ENCODE measurements at places on chromosomes 1 and 21.

DNA sequence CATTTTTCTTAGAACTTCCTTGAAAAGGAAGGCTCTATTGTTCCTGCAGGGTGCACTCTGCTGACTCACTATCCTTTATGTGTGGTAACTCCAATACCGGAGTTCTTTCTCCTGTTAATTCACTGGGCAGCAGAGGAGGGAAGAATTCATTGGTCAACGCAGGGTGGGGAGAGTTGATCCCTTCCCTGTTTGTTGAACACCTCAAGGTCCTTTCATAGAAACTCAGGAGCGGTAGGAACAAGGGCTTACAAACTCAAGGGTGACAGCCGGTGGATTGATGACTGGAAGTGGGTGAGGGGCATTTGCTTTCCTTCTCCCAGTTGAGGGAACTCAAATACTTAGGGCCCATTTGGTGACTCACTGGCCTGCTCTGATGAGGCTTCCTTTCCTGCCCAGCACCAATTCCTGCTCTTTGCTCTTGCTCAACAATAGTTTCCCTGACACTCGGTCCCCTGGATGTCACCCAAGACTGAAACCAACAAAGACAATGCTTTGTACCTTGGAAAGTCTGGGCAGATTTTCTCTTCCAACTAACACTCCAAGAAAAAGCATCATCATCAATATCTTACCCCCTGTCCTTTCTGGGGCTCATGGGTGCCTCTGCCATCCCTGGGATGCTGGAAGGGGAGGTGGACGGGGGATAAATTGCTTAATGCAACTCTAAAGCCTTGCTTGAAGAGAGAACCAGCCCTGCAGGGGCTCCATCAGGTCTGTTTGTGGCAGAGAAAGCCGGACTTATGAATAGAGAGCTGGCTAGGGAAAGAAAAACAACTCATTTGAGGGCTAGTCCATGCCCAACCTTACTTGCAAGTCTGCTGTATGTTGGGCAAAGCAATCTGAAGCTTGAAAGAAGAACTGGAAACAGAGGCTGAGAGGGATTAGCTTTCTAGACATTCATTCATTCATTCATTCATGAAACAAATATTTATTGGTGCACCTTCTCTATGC is 9.3 kb downstream of the SLC26A9 start:
- no peak for DNase-seq

- DNase-seq, result no peak
Measured at GRCh38 chr1:50930965-50931737, 28.9 kb downstream of the FAF1 start.

DNA sequence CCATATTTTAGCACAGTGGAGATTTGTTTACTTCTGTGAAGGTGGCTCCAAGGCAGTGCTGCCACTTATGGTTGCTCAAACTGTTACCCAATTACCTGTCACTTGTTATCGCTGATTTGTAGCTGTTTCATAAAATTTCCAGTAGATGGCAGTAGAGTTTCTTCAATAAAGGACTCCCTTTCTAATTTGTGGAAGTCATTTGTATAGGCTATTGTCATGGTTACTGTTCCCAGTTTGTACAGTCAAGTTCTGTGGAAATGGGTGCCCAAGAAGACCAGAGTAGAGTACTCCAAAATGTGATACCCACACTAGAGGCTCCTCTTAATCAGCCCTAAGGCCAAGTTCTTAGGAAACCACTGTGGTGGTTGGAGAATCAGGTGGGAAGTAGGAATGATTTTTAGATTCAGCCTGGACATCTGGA is 186.1 kb downstream of the CLEC20A start:
- DNase-seq, result peak; percentile 60

DNA sequence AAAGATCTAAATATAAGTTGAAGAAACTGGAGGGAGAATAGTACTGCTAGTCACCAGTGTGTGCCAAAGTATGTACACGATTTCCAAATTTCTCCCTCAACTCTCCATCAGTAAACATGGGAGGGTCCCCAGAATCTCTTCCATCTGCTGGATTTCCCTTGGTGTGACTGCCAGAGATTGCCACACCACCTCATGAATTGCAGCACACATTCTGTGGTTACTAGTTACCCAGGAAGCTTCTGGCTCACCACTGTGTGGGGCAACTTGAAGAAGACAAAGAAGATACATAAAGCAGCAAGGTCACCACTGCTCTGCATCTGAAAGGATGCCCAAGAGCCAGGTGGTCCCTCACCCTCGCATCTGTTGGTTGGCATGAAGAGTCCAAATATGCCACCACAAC is 191.7 kb upstream of the ESRRG start:
- no peak for DNase-seq

DNA sequence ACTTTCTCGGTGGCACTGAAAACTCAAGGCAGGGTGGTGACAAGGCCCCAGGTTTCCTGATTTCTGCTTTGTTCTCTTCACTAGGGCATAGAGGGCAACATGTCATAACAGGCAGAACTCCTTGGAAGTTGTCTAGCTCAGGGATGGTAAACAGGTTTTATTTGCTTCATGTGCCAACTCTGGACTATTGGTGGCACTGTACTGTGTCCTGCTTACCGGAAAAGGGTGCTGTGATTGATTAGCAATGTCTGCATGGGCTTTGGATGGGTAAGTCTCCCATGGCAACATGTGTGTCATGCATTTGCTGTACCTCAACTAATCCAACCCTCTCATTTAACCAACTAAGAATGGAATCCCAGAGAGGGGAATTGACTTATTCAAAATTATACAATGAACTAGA is 70.7 kb upstream of the USP24 start:
- no peak for DNase-seq

DNA sequence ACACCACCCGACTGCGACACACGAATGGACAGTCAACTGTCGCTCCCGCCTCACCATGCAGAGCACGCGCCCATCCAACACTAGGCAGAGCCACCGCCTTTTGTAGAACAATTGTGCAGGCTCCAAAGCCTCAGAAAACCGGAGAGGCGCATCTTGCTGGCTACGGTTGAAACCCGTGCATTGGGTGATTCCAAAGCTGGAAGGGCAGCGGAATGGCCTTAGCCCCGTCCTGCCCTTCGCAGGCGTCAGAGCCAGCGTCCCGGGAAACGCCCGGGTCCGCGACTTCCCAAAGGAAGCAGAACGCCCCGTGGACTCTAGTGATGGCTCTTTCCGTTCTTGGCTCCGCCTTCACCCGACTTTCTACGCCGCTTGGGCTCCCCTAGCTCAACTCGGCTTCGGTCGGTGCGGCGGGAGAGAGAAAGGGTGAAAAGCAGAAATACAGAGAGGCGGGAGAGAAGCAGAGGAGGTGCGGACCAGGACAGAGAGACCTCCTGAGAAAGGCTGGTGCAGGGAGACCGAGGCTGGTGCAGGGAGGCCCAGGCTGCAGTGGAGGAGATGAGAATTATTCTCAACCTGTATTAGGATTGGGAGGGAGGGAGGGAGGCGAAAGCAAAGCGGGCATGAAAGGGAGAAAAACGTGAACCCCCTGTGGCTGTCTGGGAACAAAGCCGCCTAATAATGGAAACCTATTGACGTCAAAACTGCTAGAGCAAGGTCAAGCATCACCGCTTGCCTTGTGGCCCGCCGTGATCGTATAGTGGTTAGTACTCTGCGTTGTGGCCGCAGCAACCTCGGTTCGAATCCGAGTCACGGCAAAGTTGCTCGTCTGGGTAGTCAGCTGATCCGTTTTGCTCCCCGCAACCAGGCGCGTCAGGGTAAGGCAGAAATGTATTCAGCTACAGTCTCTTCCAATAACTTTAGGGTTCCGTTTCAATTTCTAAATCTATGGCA is 99.5 kb downstream of the PRKAB2 start:
- DNase-seq, result no peak

DNA sequence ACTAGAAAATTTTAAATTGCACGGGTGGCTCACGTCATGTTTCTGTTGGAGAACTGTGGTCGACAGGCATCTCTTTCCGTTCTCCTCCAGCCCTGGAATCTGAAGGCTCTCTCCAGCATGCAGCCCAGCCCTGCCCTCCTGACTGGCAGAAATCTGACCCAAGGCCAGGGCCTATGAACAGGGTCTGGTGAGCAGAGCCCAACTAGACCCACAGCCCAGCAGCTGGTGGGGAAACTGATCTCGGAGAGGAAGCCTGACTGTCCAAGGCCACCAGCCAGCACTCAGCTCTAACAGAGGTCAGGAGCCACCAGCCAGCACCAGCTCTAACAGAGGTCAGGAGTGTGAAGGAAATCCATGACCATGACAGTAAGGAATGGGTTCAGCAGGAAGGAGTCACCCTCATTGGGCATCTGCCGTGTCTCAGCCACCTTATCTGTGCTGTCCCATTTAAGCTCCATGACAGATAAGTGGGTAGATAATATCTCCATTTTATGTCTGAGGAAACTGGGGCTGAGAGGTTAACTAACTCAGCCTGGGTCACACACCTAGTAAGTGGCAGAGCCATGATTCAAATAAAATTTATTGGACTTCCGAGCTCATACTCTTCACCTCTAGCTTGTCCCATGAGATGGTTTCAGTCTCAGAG is 20.2 kb upstream of the PKP1 start:
- no peak for DNase-seq

- DNase-seq, result peak; percentile 49
Measured at GRCh38 chr1:172719694-172720138, 60.8 kb downstream of the FASLG start.

DNA sequence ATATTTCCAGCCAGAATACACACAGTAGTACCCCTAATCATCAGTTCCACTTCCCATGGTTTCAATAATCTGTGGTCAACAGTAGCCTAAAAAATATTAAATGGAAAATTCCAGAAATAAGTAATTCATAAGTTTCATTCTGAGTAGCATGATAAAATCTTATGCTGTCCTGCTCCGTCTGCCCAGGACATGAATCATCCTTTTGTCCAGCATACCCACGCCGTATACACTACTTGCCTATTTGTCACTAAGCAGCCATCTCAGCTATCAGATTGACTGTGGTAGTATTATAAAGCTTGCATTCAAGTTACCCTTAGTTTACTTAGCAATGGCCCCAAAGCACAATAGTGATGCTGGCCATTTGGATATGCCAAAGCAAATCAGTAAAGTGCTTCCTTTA is 118.7 kb downstream of the SLC5A9 start:
- no peak for DNase-seq

GRCh38 chr1:28171246-28171645 is 5.2 kb downstream of the PTAFR start:
- no peak for DNase-seq

GRCh38 chr1:80251591-80251990 is 1245.1 kb upstream of the ADGRL4 start:
- no peak for DNase-seq
